EL (cell line): ENCODE measurements at places on chromosomes 6 and 20.
A peak's percentile ranks its signal among the peaks of the same experiment; 100 is the strongest.

DNA sequence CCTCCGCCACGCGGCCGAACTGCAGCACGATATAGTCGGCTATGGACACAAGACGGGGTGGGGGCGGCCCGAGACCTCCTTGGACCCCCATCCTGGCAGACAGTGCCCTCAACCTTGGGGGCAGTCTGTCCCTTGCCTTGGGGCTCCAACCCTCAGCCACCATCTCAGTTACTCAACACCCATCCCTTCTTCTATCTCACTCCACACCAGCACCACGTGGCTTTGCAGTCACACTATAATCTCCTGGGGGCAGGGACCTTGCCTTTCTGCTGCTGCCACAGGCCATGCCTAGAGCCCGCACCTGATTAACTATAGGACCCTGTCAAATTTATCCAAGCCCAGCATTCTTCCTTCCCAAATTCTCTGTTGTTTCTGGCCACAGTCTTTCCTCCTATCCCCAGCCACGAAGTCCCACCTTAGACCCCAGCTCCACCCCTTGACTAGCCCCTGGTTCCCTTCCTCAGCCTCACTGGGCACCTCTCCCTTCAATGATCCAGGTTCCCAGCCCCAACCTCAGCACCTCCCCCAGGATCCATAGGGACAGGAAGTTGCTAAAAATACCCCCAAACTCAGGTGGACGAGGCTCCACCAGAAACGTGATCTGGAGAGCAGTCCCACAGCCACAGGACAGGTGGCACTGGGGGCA, 1.7 kb upstream of the TEAD3 start:
- DNase-seq: no peak

DNA sequence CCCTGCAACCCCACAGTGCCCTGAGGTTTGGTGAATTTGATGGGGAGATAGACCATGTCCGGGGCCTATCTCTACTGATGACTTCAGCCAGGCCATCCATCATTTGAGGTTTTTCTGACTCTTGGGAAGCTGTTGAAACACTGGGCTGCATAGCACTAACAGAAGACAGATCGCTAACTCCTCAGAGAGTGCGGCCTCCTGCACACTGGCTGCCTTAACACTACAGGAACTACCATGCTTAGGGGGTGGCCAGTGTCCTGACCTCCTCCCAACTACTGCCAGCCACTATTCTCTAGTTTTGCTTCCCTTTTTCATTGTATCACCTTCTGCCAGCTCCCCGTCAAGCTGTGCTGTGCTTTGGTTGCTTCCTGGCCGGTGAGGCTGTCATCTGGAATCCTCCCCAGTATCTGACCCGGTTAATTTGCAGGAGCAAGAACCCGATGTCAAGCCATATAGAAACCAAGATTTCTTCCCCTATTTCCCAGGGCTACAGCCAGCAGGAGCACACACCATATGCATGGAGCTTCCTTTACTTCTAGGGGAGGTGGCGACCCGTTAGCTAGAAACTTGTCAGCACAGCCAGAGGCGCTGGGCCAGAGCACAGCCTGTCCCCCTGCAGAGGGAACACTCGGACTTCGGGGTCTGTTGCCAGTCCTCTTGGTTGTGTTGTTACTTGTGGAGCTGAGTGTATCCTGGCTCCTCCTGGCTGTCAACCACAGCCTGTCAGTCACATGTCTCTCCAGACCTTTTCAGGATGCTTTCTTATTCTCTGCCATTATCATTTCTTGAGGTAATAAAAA, 57.3 kb upstream of the TRAF3IP2 start:
- DNase-seq: no peak

DNA sequence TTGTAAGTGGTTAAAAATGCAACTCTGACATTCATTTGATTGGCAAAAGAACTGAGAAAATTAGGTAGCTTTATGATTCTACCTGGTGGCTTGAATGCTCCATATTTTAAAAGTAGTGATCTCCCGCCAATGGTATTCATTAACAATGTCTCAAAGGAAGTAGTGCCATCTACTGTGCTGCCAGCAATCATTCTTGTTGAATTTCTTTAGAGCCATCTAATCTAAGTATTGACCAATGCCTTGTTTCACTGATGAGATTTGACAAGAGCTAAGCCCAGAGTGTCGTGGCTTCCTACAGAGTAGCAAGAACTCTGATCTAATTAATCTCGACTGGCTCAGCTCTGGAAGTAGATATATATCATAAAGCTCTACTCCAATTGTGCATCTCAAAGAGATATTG, 696.7 kb downstream of the C6orf118 start:
- no peak for DNase-seq

DNA sequence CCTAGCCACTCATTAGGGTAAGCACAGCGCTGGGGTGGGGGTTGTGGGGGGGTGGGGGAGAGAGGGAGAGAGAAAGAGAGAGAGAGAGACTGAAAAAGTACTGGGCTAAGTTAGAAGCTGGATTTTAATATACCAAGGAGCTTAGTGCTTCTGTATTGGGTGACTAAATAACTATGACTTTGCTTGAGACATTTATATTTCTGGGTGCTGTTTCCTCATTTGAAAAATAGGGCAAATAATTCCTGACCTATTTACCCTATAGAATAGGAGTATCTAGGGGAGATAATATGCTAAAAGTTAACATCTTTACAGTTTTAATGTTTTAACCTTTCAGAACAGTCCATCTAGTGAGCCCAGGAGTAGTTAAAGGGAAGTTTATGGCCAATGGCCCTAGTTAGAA, 7.7 kb downstream of the NKAIN2 start:
- DNase-seq: no peak

GRCh38 chr20:62423326-62423706, 4.0 kb downstream of the RBBP8NL start:
- no peak for DNase-seq

GRCh38 chr6:13914351-13914750, 10.4 kb upstream of the RNF182 start:
- DNase-seq: peak; percentile 49

- DNase-seq: no peak
Measured at GRCh38 chr20:47354714-47355488, 1.6 kb downstream of the ZMYND8 start.

- peak; percentile 2 for DNase-seq
Measured at GRCh38 chr6:133326584-133326983, 85.4 kb downstream of the EYA4 start.

- no peak for DNase-seq
Measured at GRCh38 chr6:18352842-18353241, 34.3 kb upstream of the RNF144B start.

DNA sequence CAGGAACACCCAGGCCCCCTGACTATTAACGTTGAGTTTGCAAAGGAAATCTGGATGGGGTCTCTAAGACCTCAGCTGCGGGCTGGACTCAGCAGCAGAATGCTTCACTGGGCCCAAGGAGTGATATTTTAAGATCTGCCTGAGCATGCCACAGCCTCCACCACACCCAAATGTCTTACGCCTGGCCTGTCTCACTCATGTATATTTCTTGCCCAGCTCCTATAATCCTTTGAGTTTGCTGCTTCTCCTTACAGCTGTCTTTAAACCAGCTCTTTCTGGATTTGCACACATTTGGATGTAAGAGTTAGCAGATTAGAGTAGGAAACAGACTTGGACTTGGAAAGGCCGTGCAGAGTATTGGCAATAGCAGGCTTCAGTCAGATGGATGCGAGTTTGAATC, 16.4 kb downstream of the CASS4 start:
- no peak for DNase-seq

- peak; percentile 57 for DNase-seq
Measured at GRCh38 chr6:158050955-158051354, 69.3 kb downstream of the SYNJ2 start.

GRCh38 chr6:109292420-109292819, 89.8 kb downstream of the CD164 start:
- DNase-seq: no peak

DNA sequence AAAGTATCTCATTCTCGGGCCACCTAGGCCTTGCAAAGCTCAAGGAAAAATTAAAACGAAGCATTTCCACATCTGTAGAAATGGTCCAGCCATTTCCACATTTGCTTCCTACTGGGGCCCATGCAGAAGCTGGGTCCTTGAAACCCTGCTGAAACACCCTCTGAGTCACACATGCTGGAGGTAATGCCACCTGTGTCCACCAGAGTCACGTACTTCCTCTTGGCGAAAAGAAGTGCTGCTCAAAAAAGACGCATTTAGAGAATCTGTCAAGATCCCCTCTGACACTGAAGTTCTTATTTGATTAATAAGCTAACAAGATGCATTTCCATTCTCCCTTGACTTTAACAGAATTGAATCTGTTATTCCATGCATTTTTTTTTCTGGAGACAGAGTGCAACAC, 423.2 kb downstream of the PREX1 start:
- no peak for DNase-seq

DNA sequence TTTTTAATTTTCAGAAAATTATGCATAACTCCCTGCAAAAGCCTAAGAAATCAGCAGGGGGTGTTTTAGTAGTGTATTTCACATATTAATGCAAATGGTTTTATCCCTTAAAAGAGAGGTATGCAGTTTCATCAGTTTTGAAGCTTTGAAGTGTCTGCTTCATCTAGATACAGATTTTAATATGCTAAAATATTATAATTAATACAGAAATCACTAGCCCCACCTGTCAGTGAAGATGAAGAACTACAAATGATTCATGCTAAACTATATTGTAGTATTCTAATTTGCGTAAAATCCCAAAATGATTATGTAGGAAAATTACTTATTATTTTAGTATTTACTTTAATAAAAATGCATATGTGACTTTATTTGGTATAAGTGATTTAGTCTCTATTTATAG, 2.9 kb upstream of the TFB1M start:
- DNase-seq: no peak

DNA sequence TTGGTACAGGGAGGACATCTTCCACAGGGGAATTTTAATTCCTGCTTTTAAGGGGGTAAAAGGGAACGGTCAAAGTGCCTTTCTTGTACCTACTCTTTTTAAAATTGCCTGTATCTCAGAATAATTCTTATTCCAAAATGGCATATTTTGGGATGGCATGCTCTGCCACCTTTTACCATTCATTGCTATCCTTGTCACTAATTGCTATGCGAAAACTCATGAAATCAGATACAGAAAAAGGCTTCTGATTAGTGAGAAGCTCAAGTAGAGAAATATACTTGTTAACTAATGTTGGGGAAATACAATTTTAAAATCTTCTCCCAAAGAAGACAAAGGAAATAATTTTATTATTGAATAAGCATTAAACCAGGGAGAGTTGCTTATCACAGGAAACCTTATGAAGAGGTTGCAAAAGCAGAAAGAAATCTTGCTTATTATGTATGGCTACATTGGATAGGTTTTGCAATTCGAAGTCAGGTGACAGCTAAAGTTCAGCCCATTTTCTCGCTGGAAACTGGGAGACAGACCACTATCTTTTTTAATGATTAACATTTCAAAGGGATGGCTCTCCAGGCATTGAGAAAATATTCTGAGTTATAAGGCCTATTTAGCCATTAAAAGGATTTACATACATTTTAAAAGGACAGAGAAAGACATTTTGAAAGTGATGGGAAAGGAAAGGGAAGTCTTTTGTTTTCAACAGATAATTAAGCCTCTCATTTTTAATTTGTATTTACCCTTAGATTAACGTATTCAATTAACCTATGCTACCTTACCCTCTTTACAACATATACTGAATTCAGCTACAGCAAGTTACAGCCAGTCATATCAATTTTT, 110.3 kb upstream of the PRSS16 start:
- no peak for DNase-seq

GRCh38 chr20:51162015-51162414, 139.1 kb upstream of the KCNG1 start:
- no peak for DNase-seq

DNA sequence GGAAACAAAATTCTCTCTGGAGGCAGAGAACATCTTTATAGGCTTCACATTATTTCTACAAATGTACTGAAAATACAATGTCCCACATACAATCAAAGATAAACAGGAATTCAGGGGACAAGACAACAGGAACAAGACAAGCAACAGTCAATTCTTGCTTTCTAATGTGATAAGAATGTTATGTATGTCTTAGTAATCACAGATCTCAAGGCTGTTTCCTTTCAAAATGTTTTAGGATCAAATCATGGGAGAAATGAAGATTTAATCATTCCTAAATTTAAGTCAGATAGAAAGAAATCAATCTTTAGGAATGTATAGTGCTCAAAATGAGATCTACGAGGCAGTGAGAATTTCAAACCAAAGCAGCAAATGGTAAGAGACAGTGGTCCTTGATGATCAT, 32.1 kb downstream of the NEDD9 start:
- DNase-seq: peak; percentile 70

DNA sequence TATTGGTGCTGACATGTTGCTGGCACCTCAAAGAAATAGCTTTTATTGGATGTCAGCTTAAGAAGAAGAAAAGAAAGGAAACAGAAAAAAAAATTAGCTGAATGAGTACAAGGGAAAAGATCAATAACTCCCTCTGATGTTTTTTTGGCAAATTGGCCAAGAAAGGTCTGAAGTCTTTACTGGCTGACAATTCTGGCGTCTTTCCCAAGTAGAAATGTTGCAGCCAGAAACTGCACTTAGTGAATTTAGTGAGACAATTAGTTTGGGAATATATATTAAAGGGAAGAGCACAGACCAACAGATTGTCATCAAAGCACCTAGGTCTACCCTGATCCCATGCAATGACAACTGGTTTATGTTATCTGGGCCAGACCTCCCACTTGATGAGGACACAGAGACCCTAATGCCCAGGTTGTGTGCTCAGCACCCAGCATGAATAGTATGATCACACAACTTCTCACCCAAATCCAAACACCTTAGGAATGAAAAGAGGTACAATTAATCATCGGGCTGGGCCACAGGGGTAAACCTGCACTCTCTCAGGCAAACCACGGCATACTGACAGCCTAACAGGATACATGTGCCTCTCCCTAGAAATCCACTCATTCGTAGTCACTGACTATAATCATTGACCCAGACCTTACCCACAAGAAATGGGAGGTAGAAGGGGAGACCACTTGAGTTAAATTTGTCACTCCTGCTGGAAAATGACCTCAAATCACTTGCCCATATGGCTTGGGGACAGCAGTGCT, 612.3 kb upstream of the ARID1B start:
- no peak for DNase-seq

GRCh38 chr6:6586167-6586566, 2.4 kb upstream of the LY86 start:
- DNase-seq: no peak

- DNase-seq: no peak
Measured at GRCh38 chr6:63864671-63865318, 229.2 kb downstream of the PHF3 start.

- no peak for DNase-seq
Measured at GRCh38 chr6:21158873-21159272, 434.7 kb upstream of the SOX4 start.
